ENCODE measurements at places on chromosomes 2 and 18. TPM values are rescaled to one million over a fixed set of nuclear protein-coding genes. Genes with fewer than 3 reads are reported as not detected.

DOK6 gene
- not detected for polyA plus RNA-seq

ACMSD gene
- not detected for polyA plus RNA-seq

MC2R gene
- not detected for polyA plus RNA-seq

TAF4B gene
- 5.9 TPM for polyA plus RNA-seq

MPP4 gene
- polyA plus RNA-seq: 0.27 TPM

DUSP19 gene
- 1.1 TPM for polyA plus RNA-seq

SLC23A3 gene
- 2.4 TPM for polyA plus RNA-seq

SCYGR6 gene
- not detected for polyA plus RNA-seq

ZNF516 gene
- 9.2 TPM for polyA plus RNA-seq

MYOM1 gene
- polyA plus RNA-seq: 0.01 TPM

GRCh38 chr18:51425889-51426288, 228.4 kb upstream of the MEX3C start:
- peaks cover 11% of the 10 kb centered on the region for H3K4me1 ChIP-seq
- DNase-seq: no peak
- H3K4me3 ChIP-seq: no peak overlapping the region
- no peaks in the 10 kb centered on the region for H3K36me3 ChIP-seq
- H3K27ac ChIP-seq: no peak overlapping the region

DNA sequence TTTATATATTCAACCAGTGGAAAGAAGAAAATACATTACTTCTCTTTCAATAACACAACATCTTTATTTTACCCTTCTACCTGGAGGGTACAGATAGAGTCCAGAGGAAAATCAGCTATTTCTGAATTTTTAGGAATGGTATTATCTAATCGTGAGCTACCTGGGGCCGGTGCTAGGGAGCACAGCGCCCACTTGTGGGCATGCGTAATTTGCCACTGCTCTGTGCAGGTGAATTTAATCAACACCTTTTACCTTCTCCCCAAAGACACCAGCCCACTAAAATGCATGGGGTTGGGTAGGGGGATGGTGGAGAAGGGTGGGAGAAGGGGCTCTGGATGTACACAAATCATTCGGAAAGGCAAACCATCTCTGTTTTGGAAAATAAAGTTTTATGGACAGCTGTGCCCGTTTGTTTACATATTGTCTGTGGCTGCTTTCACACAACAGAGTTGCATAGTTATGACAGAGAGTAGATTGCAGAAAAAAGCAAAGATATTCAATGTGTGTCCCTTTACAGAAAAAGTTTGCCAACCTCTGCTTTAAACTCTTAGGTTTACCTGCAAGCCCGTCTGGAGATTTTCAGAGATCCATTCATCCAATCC, 51.5 kb upstream of the DCC start:
- H3K27ac ChIP-seq: no peak overlapping the region
- H3K36me3 ChIP-seq: no peaks in the 10 kb centered on the region
- H3K4me3 ChIP-seq: no peak overlapping the region
- H3K27me3 ChIP-seq: no peaks in the 10 kb centered on the region

DNA sequence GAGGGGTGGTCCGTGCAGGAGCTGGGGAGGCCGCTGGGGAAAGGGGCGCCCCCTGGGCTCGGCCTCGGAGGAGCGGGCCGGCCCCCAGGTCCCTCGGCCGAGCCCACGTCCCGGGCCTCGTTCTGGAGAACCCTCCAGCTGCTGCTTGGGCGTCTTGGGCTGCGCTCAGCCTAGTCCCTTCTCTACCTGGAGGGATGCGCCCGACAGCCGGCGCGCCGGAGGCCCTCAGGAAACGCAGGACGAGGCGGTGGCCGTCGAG, 293 bp upstream of the D2HGDH start:
- H3K4me1 ChIP-seq: peaks cover 24% of the 10 kb centered on the region
- no peaks in the 10 kb centered on the region for H3K36me3 ChIP-seq
- no peak overlapping the region for H3K27ac ChIP-seq
- no peak for DNase-seq
- no peaks in the 10 kb centered on the region for H3K27me3 ChIP-seq
- peak overlapping the region; percentile 22 for H3K4me3 ChIP-seq

DNA sequence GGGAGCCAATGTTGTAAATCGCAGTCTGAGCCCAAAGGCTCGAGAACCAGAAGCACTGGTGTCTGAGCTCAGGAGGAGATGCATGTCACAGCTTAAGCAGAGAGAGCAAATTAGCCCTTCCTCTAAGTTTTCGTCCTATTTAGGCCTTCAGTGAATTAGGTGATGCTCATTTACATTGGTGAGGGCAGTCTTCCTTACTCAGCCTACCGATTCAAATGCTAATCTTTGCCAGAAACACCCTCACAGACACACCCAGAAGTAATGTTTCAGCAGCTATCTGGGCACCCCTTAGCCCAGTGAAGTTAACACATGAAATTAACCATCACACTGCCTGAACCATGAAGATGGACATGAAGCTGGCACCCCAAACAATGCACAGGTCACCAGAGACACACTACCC, 385.1 kb downstream of the STK39 start:
- H3K4me3 ChIP-seq: no peak overlapping the region
- DNase-seq: no peak

- H3K4me1 ChIP-seq: peaks cover 7% of the 10 kb centered on the region
- peak overlapping the region; percentile 86 for H3K27ac ChIP-seq
- DNase-seq: no peak
- no peaks in the 10 kb centered on the region for H3K27me3 ChIP-seq
- H3K4me3 ChIP-seq: peak overlapping the region; percentile 82
Observed at GRCh38 chr2:131493199-131493968, 1.2 kb upstream of the MZT2A start.

GRCh38 chr2:75018162-75018561, 59.7 kb downstream of the POLE4 start:
- no peak overlapping the region for H3K27ac ChIP-seq
- no peak overlapping the region for H3K4me3 ChIP-seq
- no peaks in the 10 kb centered on the region for H3K4me1 ChIP-seq
- no peaks in the 10 kb centered on the region for H3K36me3 ChIP-seq
- no peak for DNase-seq
- no peaks in the 10 kb centered on the region for H3K27me3 ChIP-seq

DNA sequence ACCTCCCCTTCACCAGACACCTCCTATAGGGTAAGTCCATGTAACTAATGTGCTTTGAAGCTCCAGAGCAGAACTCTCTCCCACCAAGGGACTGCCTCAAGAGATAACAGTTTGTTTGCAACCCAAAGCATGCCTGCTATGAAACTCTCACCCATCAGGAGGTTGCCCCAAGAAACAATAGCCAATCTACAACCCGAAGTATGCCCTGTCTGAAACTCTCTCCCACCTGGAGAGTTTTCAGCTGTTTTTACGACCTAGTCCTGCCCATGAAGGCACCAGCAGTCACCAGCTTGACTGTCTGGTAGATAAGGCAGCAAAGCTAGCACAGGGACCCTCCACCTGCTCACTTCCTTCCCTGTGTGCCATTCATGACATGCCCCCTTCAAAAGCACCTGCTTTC, 533.9 kb upstream of the CRIM1 start:
- H3K4me3 ChIP-seq: no peak overlapping the region
- no peak for DNase-seq
- H3K27ac ChIP-seq: no peak overlapping the region

DNA sequence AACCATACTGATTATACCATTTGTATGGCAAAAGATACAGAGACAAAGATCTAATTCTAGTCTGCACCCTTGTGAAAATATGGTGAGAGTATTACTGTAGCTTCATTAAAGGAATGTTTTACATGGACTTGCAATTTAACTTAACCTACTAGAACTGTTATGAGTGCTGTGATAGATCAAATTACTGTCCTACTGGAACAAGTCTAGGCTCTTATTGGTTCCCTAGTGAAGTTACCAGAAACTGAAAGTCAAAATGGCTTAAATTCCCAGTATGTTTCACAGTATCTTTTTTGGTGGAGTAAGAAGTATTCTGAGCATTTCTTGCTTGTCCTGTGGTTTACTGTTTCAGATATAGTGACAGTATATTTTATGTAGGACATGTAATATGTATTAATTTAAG, 3.8 kb upstream of the TBR1 start:
- no peak overlapping the region for H3K27ac ChIP-seq
- peaks cover 11% of the 10 kb centered on the region for H3K4me1 ChIP-seq
- peaks cover 34% of the 10 kb centered on the region for H3K27me3 ChIP-seq
- DNase-seq: no peak
- H3K36me3 ChIP-seq: peaks cover 3% of the 10 kb centered on the region

GRCh38 chr18:31633392-31634330, 42.0 kb downstream of the TTR start:
- no peaks in the 10 kb centered on the region for H3K27me3 ChIP-seq
- no peak overlapping the region for H3K4me3 ChIP-seq
- H3K4me1 ChIP-seq: no peaks in the 10 kb centered on the region

GRCh38 chr2:196372276-196372809, 201.0 kb upstream of the STK17B start:
- DNase-seq: no peak
- H3K4me3 ChIP-seq: no peak overlapping the region
- H3K4me1 ChIP-seq: peaks cover 11% of the 10 kb centered on the region

- H3K27me3 ChIP-seq: no peaks in the 10 kb centered on the region
- no peak overlapping the region for H3K4me3 ChIP-seq
- peaks cover 11% of the 10 kb centered on the region for H3K4me1 ChIP-seq
- H3K36me3 ChIP-seq: no peaks in the 10 kb centered on the region
- H3K27ac ChIP-seq: no peak overlapping the region
- DNase-seq: no peak
Observed at GRCh38 chr18:39909706-39910105, 2045.3 kb upstream of the PIK3C3 start.

GRCh38 chr2:188628989-188629752, 337.5 kb downstream of the GULP1 start:
- DNase-seq: no peak
- H3K36me3 ChIP-seq: no peaks in the 10 kb centered on the region
- H3K27ac ChIP-seq: no peak overlapping the region
- H3K27me3 ChIP-seq: no peaks in the 10 kb centered on the region
- peaks cover 3% of the 10 kb centered on the region for H3K4me1 ChIP-seq
- H3K4me3 ChIP-seq: no peak overlapping the region

DNA sequence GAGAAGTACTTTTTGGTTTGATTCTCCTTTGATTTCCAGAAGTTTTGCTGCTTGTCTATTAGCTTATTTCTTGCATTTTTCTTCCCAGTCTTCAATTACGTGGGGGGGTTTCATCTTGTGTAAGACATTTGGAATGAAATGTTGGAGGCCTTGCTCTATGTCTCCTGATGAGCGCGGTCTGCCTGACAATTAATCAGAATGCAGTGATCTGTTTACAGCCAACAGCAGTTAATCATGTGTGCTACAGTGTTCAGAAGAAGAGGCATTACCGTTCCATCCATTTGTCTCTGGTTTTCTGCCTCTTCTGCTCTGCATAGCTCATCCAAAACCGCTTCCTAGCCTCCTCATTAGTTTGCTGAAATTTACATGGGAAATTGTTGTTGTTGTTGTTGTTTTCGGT, 134.4 kb upstream of the ST6GAL2 start:
- no peak for DNase-seq
- no peaks in the 10 kb centered on the region for H3K4me1 ChIP-seq
- no peak overlapping the region for H3K27ac ChIP-seq
- H3K27me3 ChIP-seq: no peaks in the 10 kb centered on the region

DNA sequence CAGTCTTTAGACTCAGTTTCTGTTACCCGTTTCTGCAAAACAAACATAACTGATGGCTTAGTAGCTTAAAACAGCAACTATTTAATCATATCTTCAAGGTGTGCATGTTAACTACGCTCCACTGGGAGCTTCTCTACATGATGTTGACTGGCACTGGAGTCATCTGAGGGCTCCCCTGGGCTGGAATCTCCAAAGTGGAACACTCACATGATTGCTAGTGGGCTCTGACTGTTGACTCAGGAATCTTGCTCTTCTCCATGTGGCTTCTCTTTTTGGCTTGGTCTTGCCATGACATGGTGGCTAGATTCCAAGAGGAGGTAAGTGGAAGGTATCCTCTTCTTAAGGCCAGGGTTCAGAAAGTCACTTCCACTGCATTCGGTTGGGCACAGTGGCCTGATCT, 160.8 kb downstream of the PMAIP1 start:
- no peaks in the 10 kb centered on the region for H3K36me3 ChIP-seq
- no peak overlapping the region for H3K4me3 ChIP-seq
- no peak overlapping the region for H3K27ac ChIP-seq
- peaks cover 23% of the 10 kb centered on the region for H3K4me1 ChIP-seq

DNA sequence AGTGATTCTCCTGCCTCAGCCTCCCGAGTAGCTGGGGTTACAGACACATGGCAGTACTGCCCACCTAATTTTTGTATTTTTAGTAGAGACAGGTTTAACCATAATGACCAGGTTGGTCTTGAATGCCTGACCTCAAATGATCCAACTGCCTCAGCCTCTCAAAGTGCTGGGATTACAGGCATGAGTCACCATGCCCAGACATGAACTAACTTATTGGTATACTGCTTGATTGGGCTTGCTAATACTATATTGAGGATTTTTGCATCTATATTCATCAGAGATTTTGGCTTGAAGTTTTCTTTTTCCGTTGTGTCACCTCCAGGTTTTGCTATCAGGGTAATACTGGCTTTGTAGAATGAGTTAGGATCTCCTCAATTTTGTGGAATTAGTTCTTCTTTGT, 706.1 kb upstream of the HS6ST1 start:
- H3K27me3 ChIP-seq: no peaks in the 10 kb centered on the region
- no peaks in the 10 kb centered on the region for H3K36me3 ChIP-seq
- H3K4me3 ChIP-seq: no peak overlapping the region
- peak; percentile 26 for DNase-seq
- H3K27ac ChIP-seq: no peak overlapping the region
- H3K4me1 ChIP-seq: peaks cover 10% of the 10 kb centered on the region

DNA sequence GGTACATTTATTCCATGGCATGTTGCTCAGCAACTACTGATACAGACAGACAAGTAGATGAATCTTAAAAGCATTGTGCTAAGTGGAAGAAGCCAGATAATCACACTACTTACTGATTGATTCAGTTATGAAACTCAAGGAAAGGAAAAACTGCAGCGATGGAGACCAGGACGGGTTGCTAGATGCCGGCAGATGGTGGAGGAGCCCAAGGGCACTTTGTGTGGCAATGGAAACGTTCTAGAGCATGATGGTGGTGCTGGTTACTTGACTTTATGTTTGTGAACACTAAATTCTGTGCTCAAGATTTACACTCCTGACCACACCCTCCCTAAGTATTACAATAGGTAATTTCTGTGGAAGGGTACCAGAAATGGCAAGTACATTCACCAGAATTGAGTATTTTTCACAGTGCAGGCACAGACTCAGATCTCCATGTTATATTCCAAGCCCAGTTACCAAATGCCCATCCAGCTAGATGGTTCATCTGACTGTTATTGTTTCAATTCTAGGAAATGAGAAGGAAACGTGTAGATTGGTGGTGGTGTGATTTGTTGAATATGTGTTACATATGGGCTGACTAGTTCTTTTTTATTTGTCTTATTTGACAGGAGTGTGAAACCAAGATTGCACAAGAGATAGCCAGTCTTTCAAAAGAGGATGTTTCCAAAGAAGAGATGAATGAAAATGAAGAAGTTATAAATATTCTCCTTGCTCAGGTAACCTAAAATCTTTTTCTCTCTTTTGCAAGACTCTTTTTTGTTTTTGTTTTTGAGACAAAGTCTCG, 55.1 kb downstream of the RALBP1 start:
- no peak for DNase-seq
- peaks cover 7% of the 10 kb centered on the region for H3K4me1 ChIP-seq
- H3K36me3 ChIP-seq: peaks cover 21% of the 10 kb centered on the region
- H3K27me3 ChIP-seq: no peaks in the 10 kb centered on the region

All from keratinocyte (primary cell).